Pancreas (tissue), 10 donors: ENCODE measurements at places on chromosomes 6 and 20.

- no peak for DNase-seq
Observed at GRCh38 chr20:37622728-37623127, 71.1 kb upstream of the CTNNBL1 start.

DNA sequence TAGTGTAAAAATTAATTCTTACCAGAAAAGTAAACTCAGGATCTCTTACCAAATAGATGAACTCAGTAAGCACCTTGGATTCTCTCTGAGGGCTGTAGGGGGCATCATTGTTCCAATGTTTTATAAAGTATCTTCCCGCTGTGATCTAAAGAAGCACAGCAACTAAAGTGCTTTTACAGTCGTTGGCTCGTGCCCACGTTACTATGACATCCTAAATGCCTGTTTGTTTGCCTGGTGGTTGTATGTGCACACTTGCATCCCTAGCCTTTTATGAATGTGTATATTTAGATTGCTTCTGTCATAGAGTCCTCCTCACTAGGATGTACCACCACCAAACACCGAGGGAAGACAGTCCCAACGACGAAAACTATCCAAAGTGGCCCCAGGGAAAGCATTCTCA is 34.5 kb downstream of the SLX4IP start:
- DNase-seq, result no peak

DNA sequence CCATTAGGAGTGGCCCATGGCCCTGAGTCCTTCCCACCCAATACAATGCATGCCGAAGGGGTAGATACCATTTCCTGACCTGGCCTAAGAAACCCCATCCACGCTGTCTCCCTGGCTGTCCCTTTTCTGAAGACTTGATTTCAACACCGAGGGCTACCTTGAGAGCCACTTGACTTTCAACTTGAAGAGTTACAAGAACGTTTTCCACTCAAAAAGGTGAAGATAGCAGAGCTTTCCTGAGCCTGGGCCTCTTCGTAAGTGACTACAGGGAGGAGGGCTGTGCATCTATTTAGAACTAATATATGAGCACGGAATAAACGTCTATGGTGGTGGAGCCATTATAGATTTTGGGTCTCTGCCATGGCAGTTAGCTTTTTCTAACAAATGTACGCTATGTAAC is 14.4 kb upstream of the PPP1R14C start:
- no peak for DNase-seq

- no peak for DNase-seq
Observed at GRCh38 chr20:10541668-10542411, 106.7 kb downstream of the SLX4IP start.

DNA sequence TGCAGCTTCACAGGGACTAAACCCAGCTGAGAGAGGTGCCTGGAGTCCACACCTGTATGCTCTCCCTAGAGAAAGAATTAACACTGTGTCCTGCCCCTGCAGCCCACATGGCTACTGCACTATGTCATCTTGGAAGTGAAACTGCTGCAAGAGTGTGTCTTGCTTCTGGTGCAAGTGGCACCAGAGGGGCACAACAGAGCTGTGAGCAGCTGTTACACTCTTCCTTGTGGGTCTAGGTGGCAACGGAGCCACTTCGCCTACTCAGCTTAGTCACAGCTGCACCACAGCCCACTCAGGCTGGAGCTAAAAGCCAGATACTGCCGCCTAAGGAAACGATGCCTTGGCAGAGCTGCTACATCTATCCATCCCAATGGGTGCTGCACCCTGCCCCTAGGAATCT is 391.4 kb downstream of the COL12A1 start:
- no peak for DNase-seq
